ENCODE measurements at places on chromosomes 5 and 9. TPM values are rescaled to one million over a fixed set of nuclear protein-coding genes. Genes with fewer than 3 reads are reported as not detected.

DNA sequence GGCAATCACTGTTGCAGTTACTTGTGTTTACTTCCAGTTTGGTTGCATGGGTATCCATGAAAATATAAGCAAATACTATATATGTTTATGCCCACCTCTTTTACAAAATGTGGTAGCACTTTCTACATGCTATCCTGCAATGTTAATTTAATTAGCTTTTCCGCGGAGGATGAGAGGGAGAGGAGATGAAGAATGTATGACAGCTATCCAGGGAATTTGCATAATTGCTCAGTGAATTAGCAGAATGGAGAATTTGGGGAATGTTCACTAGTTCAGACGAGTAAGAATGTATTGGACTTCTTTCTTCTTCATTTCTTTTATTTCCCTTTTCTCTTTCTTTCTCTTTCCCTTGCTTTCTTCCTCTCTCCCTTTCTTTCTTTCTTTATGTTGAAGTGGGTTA lies 140.7 kb upstream of the SLC28A3 start:
- H3K27me3 ChIP-seq = no peaks in the 10 kb centered on the region
- H3K4me1 ChIP-seq = no peaks in the 10 kb centered on the region
- no peak overlapping the region for H3K4me3 ChIP-seq
- H3K27ac ChIP-seq = no peak overlapping the region
- H3K36me3 ChIP-seq = no peaks in the 10 kb centered on the region
- DNase-seq = no peak

DNA sequence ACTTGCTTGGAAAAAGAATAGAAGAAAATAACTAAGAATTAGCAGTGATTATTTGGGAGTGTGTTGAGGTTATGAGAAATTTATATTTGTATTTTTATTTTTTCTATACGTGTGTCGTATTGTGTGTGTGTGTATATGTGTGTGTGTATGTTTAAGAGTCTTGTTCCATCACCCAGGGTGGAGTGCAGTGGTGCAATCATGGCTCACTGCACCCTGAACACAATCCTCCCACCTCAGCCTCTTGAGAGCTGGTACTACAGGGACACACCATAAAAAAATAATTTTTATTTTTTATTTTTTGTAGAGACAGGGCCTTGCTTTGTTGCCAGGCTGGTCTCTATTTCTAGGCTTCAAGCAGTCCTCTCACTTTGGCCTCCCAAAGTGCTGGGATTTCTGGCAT lies 643.8 kb downstream of the PDE4D start:
- H3K36me3 ChIP-seq = no peaks in the 10 kb centered on the region
- peaks cover 2% of the 10 kb centered on the region for H3K27me3 ChIP-seq
- H3K4me1 ChIP-seq = no peaks in the 10 kb centered on the region
- H3K4me3 ChIP-seq = no peak overlapping the region

DNA sequence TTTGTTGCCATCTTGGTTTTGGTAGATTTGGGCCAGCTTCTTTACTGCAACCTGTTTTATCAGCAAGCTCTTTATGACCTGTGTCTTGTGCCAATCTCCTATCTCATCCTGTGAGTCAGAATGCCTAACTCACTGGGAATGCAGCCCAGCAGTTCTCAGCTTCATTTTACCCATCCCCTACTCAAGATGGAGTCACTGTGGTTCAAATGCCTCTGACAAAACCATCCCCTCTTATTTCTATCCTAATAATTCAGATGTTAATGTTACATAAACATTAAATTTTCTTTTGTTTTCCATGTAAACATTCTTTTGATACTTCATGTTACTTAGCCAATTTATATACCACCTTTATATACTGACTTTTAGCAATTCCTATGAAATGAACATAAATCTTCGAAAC lies 746.3 kb downstream of the CDH18 start:
- no peak overlapping the region for H3K27ac ChIP-seq
- H3K4me1 ChIP-seq = no peaks in the 10 kb centered on the region
- no peaks in the 10 kb centered on the region for H3K36me3 ChIP-seq
- no peaks in the 10 kb centered on the region for H3K27me3 ChIP-seq
- DNase-seq = no peak
- H3K4me3 ChIP-seq = no peak overlapping the region

DNA sequence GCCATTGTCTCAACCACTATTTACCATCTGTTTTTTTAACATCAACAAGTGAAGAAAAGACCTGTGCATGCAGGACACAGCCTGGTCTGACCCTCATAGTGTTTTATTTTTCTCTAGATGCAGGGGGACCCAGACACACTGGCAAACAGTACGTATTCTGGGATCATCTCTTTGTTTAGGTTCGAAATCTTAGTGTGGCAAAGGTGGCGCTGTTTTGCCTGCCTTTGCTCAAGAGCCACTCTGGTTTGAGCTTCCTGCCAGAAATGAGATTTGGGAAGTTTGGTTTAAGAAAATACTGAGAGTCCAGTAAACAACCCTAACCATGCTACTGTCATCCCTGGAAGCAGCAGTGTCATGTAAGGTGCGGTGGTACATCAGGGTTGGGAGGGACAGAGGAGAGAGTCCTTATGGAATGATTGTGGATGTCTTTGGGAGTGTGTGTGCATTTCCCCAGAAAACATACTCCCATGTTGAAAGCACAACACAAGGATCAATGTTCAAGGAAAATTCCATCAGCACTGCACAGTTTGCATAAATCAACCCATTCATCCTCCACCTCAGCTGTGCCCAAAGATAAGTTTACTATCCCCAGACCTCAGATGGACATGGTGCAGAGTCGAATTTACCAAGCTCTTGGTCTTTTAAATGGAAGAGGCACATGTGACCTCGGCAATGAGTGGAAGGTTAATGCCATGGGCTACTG lies 34.0 kb upstream of the FLT4 start:
- no peaks in the 10 kb centered on the region for H3K36me3 ChIP-seq
- H3K4me3 ChIP-seq = no peak overlapping the region
- H3K27me3 ChIP-seq = no peaks in the 10 kb centered on the region
- H3K4me1 ChIP-seq = no peaks in the 10 kb centered on the region

GRCh38 chr9:91908293-91908623 lies 41.8 kb downstream of the ROR2 start:
- DNase-seq = no peak
- no peak overlapping the region for H3K27ac ChIP-seq
- no peaks in the 10 kb centered on the region for H3K36me3 ChIP-seq
- no peak overlapping the region for H3K4me3 ChIP-seq
- H3K27me3 ChIP-seq = no peaks in the 10 kb centered on the region
- H3K4me1 ChIP-seq = no peaks in the 10 kb centered on the region

GRCh38 chr9:84755380-84755779 lies 85.9 kb downstream of the NTRK2 start:
- no peak overlapping the region for H3K27ac ChIP-seq
- no peak for DNase-seq
- H3K4me3 ChIP-seq = no peak overlapping the region
- H3K36me3 ChIP-seq = no peaks in the 10 kb centered on the region

- peaks cover 18% of the 10 kb centered on the region for H3K4me1 ChIP-seq
- H3K27me3 ChIP-seq = no peaks in the 10 kb centered on the region
- peak overlapping the region; percentile 67 for H3K4me3 ChIP-seq
- H3K36me3 ChIP-seq = no peaks in the 10 kb centered on the region
Measured at GRCh38 chr5:35478856-35479682, 138.6 kb upstream of the SPEF2 start.

The LCN9 gene
- total RNA-seq = not detected

The GABRP gene
- not detected for total RNA-seq

The FAM221B gene
- not detected for total RNA-seq

The FBXL7 gene
- 1.1 TPM for total RNA-seq

Measured in liver (tissue), 10 donors.